ENCODE measurements at places on chromosomes 3 and 15.

DNA sequence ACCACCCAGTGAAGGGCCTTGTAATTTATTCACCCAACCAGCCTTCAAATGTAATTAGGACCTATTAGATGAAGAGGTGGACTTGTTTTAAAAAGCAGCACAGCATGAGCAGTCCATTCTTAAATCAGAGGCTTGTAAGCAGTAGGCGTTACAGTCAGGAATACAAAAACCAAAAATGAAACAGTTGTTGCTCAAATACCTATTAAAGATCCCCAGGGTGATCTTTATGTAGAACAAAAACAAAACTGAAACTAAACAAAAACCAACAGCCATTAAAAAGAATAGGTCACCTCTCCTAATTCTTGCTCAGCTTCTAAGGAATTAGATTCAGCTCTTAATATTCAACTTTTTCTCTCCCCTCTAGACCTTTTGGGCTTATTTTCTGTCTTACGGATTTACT is 104.9 kb upstream of the ST8SIA2 start:
- DNase-seq, result peak; percentile 36

DNA sequence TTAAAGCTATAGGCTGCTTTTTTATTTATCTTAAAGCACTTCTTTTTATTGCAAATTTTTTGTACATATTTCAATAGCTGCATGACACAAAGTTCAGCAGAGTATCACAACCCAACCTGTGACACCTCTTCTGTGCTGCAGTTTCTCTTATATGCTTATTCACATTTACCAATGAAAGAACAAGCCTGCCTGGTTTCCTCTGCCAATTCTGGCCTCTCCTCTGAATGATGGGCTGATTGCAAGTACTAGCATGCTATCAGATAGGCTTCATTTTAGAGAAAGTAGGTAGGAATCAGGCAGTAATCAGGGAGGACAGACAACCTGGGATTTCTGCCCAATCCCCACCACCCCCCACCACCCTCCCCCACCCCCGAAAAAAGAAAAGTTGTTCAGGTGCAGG is 26.6 kb downstream of the ACKR4 start:
- peak; percentile 5 for DNase-seq

DNA sequence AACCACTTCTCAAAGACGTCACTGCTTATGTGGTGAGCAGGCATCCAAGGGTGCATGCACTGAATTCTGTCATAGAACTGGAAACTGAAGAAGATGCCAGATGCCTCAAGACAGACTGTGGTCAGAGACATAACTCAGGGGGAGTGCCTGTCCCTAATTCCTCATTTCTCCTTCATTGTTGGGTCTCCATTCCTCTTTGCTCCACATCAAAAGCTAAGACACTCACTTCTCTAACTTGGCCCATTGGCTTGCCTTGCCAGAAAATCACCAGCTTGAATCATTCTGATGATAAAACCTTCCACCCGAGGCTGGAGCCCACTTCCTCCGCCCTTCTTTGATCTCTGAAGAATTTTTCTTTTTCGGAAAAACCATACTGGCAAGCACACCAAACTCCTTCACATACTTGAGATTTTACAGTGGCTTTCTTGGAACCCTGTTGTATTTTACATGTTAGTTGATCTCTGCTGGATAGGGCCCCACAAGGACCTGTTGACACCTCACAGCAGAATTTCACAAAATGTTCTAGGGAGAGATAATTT is 69.9 kb downstream of the COL8A1 start:
- no peak for DNase-seq

DNA sequence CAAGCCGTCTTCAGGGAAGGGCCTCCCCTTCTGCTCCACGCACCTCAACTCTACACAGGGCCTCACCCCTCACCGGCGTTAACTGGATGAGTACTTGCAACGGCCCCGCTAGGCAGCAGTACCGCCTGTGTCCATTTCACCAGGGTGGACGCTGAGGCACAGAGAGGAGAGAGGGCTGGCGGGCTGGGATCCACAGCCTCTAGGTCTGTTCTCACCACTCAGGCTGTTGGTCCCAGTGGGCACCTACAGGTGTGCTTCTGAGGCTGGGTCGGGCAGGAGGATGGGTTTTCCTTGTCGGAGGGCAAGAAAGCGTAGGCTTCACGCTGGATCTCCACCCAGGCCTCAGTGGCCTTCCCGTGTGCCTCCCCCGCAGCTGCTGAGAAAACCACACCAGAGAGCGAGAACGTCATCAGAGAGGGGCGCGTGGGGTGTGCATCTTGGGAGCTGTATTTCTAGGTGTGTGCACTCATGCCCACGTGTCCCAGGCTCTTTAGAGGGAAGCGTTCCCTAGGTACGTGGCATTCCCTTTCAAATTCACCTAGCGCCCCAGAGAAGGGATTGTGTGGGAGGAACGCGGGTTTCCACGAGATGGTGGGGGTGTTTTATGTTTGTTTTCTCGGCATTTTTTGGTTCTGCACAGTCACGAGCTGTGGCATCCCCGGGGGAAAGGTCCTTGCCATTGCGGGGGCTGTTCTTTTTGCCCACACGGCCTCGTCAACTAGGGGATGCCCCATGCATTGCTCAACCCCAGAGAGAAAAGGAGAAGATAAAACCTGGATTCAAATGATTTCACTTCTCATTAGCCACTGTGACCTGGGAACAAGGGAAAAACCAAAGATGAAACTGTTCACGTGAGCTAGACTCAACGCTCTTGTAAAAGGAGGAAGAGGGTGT is 67.7 kb downstream of the MGLL start:
- DNase-seq, result no peak

DNA sequence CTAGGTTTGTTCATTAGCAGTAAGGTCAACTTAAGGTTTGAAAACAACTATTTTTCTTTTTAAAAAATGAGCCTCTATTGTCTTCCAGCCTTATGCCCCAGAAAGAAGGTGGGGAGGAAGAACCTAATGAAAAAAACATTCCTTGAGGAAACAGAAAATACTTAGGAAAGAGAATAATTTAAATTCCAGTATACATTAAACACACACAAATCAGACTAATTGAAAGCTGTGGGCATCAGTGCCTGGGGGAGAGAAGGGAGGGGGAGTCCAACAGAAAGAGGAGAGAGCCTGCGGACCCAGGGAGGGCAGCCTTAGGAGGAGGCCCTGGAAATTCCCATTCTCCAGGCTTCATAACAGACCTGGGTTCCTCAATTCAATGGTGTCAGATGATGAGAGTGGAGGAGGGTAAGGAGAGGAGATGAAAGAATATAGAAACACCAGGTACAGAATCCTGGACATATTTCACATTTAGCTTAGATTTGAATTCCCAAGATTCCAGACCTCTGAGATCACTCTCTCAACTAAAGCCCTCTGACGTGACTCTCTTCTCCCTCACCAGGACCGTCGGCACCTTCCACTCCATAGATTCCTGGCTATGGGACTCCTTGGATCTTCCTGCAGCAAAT is 320.5 kb upstream of the UMPS start:
- no peak for DNase-seq

DNA sequence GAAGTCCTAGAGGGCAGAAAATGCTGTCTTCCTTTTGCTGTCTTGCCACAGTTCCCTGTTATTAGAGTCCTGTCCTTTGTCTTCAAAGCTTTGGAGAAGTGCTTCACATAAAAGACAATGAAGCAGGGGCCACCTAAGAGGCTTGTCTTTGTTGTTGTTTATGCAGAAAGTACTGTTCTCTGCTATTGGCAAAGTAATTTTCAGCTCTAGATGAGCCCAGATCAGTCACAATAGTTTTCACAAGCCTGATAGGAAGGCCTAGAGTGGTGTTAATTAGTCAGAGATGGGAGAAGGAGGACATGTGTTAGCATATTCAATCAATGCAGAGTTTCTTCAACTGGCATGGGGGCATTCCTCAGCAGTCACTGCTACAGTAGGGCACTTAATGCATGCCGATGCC is 300.0 kb downstream of the PTPRG start:
- peak; percentile 44 for DNase-seq

DNA sequence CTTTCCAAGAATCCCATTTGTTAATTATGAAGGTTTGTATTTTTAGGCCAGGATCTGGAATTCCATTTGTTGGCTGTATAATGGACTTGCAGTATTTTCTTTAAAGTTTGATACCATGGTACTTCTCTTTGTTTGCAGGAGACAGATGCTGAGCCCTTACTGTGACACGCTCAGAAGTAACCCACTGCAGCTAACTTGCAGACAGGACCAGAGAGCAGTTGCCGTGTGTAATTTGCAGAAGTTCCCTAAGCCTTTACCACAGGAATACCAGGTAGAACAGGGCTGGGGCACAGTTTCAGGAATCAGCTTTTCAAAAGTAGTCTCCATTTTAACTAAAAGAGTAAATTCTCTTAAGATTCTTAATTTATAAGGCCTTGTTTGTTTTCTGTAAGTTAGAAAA is 59.1 kb downstream of the LMLN start:
- no peak for DNase-seq

All from OCI-M1 (cell line).